ENCODE measurements at places on chromosomes 1 and 21.

- no peak for DNase-seq
These were observed 149.1 kb downstream of the FCRL5 start for GRCh38 chr1:157403203-157403602.

DNA sequence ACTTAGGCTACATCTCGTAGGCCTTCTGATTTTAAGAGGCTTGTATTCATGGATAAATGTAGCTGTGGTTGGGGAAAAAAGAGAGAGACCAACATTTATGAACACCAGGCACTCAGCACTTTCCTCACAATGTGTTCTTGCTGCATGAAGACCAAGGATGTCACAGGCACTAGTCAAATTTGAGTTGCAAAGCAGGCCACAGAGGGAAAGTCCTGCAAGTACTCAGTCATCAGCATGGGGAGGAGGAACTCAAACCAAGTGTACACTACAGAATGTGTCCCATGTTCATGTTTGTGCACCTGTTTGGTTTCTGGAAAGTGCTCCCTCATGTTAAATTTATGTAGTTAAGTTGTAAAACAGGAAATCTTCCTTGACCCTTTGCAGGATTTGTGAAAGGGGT lies 8.7 kb upstream of the MAP3K7CL start:
- no peak for DNase-seq

- no peak for DNase-seq
These were observed 6.9 kb downstream of the SERTAD4 start for GRCh38 chr1:210239349-210240111.

GRCh38 chr1:114517348-114517747 lies 6.3 kb upstream of the TRIM33 start:
- no peak for DNase-seq
